Common myeloid progenitor, CD34-positive (primary cell): ENCODE measurements at places on chromosomes 11 and 22.
A peak's percentile ranks its signal among the peaks of the same experiment; 100 is the strongest.

DNA sequence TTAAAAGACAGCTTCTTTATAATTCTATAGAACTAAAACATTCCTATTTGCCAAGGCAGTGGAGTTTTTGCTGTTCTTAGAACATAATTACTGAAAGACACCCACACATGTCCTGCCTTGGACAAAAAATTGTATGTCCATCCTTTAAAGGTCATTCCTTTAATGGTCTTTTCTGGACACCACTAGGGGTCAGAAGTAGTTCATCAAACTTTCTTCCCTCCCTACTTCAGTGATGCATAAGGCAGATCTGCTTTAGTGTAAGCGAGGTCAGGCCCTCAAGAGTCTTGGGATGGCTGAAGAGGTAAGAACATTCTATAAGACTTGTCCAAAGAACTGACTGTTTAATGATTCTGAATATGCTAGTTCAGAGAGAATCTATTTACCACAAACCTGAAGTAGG, 4.3 kb upstream of the OR51V1 start:
- DNase-seq: peak; percentile 57

GRCh38 chr11:128949791-128950454, 7.3 kb upstream of the TP53AIP1 start:
- DNase-seq: no peak

- DNase-seq: no peak
These were observed 10.6 kb downstream of the TSPAN32 start for GRCh38 chr11:2312232-2313042.

DNA sequence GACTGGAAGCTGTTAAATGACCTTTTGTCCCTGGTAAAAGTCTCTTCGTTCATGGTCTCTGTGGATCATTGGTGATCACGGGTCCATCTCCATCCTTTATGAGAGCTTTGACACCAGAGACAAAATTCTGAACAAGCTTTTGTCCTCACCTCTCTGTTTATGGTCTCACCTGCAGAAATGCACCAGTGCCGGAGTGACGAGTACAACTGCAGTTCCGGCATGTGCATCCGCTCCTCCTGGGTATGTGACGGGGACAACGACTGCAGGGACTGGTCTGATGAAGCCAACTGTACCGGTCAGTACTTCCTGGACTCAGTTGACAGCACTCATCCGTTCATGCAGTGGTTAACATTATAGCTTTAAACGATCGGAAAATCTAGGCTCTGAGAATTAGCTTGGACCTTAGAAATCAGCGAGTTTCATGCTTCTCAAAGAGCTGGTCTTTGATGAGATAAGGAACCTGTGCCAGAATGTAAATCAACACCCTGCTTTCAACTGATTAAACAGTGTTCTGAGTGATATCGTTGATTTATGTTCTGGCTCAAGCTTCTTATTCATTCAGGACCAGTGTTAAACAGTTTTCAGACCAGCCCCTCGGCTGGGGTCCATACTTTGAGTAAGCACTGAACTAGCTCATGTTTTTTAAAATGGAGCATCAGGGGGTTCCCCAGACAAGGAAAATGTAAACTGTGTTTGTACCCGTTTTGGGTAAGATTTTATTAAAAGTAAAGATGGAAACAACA, 124.5 kb upstream of the SORL1-AS1 start:
- DNase-seq: peak; percentile 79

- peak; percentile 91 for DNase-seq
These were observed 14.6 kb downstream of the ARHGEF17 start for GRCh38 chr11:73322382-73323306.

DNA sequence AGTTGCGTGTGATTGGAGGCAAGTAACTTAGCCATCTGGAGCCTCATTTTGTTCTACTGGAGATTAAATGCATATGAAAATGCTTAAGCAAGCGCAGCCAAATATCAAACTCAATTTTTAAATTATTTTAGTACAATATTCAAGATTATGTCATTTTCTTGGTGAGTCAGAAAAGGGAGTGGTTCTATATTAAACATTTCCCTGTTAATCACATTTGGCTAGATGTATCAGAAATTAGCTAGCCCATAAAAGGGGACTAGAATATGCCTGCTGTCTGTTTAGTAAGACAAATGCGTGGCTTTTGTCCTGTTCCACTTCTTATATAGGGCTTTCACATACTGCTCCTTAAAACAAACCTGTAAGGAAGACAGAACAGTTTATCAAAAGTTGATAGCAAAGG, 35.0 kb upstream of the BMAL1 start:
- DNase-seq: no peak
